ENCODE measurements at places on chromosomes 5 and 9.

DNA sequence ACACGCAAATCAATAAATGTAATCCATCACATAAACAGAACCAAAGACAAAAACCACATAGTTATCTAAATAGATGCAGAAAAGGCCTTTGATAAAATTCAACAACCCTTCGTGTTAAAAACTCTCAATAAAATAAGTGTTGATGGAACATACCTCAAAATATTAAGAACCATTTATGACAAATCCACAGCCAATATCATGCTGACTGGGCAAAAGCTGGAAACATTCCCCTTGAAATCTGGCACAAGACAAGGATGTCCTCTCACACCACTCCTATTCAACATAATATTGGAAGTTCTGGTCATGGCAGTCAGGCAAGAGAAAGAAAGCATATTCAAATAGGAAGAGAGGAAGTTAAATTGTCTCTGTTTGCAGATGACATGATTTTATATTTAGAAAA is 1946.3 kb upstream of the CDH9 start:
- DNase-seq: no peak

GRCh38 chr5:57402348-57402747 is 80.3 kb downstream of the ACTBL2 start:
- no peak for DNase-seq

DNA sequence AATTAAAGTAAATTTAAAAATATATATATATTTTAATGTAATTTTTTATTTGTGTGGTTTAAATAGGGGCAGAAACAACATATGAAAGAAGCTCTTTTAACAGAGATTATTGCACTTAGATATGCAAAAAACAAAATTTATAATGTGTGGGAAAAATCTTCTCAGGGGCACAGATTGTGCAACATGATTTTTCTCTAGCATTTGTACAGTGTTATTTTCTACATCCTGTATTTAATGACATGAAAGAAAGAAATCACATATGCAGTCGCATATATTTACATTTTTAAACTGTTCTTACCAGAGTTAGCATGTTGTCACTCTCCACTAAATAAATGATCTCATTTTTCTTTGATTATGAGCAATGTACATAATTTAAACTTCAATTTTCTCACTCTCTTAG is 265.3 kb upstream of the CTNND2 start:
- DNase-seq: no peak

DNA sequence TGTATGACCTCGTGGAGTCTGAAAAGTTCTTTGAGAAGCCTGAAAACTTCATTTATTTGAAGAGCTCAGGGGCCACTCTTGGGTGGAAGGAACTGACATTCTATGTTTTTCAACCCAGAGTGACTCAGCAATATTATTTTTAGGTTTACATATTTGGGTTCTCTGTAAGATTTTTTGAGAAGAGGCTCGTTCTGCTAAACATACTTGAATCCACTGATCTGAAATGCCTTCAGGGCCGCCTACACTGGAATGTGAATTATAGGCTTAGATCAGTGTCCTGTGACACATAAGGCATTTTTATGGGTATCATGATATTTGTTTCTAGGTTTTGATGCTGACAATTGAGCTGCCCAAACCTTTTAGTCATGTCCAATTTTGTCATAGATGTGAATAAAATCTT is 86.2 kb downstream of the PSAT1 start:
- no peak for DNase-seq

- DNase-seq: no peak
These were observed 73.6 kb upstream of the ALDH1B1 start for GRCh38 chr9:38318759-38319495.

GRCh38 chr5:127820910-127821553 is 117.8 kb downstream of the CCDC192 start:
- DNase-seq: peak; percentile 79

- no peak for DNase-seq
These were observed 14.7 kb upstream of the LHX2 start for GRCh38 chr9:123996731-123997421.

DNA sequence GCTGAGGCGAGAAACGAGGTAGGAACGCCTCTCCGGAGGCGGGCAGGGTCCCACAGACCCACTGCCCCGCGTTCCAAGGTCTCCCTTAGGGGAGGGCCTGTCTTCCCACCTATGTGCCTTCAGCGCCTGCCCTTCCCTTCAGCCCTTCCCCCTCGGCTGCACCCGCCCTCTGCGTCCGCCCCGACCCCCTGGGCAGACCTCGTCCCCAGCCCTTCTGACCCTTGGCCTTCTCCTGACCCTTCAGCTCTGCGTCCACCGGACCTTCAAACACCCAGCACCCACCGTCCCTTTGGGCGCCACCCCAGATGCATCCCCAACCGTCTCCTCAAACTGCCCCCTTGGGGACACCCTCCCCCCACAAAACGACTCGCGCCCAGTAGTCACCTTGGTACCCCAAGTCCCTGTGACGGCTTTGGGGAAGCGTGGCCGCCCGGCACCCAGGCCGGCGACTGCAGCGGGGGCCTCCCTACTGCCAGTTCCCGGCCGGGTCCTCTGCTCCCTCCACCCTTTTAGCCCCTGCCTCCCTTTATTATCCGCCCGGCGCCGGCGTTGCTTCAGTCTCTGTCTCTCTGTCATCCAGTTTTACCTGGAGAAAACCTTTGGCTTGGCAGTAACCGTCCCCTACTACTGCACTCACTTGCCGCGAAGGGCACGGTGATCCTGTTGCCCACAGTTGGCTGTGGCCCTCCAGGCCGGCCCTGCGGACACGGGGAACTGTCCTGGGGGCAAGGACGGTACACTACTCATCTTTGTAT is 421 bp downstream of the RUSC2 start:
- DNase-seq: no peak

GRCh38 chr9:107918749-107919148 is 429.2 kb upstream of the KLF4 start:
- no peak for DNase-seq

DNA sequence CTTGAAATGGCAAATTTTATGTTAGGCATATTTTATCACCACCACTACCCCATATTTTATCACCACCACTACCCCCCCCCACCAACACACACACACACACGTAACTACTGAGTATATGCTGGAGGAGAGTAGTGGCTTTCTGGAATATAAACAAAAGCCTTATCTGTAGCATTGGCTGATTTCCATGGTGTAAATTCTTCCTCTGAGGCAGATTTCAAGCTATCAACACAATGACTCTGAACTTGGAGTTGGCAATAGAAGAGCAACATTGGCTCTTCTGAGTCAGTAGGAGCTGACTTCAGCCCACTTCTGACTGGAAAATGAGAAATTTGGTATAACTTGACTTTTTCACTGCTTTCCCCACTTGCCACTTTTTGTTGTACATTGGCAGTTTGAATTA is 143.0 kb downstream of the CAVIN4 start:
- no peak for DNase-seq

GRCh38 chr9:6673326-6674025 is 27.9 kb upstream of the GLDC start:
- no peak for DNase-seq

DNA sequence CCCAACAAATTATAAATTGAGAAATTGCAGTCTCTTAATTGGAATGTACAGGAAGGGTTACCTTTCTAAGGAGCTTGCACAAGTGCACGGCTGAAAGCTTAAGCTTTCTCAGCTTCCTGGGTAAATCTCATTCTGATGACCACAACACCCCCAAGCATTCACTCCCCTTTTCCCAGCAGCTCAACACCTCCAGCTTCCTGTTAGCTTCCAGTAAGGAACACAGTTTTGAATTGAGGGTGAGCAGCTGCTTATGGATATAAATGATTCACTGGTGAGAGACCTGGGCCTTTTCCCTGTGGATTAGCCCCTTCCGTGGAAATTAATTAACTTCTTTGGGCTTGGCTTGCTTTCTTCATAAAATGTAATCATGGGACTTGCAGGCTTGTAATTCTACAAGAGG is 101.2 kb downstream of the SLC28A3 start:
- no peak for DNase-seq

DNA sequence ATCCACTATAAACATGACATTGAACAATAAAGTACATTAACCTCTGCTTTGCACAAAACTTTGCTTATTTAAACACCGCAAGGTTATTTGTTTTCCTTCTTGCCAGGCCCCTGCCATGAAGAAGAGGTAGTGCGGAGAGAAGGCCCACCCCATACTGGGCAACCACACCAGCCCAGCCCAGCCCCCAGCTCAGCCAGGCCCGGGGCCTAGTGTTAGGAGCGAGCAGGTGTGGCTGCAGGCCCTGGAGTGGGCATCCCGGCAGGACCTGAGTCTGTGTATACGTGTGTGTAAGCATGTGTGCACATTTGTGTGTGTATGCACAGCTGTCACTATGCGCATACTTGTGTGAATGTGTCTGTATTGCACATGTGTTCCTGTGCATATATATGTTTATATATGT is 90.4 kb upstream of the MVB12B start:
- no peak for DNase-seq

DNA sequence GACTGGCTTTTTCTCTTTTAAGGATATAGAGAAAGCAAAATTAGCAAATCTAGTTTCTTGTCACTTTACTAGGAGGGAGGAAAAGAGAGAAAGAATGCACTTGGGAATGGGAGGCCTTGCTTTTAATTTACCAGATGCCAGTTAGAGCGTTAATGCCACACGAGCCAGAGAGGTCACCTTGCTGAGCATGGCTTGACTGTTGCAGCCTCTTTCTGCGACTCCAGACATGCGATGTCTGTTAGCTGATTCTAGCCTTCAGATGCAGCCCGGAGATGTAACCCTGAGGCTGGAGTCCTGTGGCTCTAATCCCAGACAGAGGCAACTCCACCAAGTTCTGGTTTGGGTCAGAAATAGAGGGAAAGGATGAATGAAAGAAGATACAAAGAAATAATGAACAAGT is 152.5 kb downstream of the TRIO start:
- DNase-seq: no peak

- DNase-seq: no peak
These were observed 194.0 kb downstream of the IRX2 start for GRCh38 chr5:2557435-2557834.

DNA sequence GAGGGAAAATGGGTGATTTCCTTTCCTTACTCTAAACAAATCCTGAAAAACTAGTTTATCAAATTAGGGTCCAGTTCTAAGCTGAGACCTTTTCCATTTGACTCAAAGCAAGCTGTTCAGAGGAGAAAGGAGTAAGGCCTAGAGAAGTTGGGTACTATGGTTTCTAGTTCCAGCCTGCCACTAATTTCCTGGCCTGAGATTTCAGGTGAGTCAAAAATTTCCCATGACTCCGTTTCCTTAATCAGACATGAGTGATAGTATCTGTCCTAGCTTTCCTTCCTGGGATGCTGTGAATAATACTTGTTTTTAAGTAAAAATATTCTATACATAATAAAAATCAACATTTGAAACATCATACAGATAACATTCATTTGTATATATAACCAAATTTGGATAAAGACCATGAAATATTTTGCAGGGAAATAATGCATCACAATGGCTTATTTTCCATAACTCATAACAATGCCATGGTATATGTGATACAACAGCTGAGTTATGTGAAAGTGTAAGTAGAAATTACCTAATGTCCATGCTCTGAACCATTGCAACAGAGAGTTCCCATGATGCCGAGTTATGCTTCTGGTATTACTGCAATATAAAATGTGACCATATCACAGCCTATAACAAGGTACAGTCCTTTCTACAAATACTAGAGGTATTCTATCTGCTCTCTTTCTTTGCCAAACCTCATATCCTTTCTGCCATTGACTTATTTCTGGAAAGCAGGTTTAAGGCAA is 142.7 kb downstream of the MLLT3 start:
- no peak for DNase-seq

DNA sequence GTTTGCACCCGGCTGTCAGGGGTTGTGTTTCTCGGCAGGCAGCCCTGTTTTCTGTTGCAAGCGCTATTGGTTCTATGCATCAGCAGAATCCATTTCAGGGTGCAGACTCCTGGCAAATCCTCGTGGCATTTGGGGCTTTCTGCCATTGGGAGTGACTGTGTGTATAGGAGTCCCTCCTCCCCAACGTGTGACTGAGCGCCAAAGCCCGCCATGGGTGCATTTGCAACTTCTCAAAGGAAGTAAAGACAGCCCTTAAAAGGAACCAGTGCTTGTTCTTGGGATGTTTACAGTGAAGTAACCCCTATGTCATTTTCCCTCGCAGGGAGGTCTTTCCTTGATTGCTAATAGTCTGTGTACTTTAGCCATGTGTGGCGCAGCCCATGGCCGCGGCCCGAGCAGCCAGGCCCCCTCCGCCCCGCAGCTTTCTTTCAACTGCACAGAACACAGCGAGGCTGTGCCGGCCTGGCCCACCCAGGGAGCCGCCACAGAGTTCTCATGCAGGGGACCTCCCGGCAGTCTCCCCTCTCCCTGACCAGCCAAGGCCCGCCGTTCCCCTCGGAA is 175.6 kb downstream of the HSD17B3 start:
- DNase-seq: no peak

DNA sequence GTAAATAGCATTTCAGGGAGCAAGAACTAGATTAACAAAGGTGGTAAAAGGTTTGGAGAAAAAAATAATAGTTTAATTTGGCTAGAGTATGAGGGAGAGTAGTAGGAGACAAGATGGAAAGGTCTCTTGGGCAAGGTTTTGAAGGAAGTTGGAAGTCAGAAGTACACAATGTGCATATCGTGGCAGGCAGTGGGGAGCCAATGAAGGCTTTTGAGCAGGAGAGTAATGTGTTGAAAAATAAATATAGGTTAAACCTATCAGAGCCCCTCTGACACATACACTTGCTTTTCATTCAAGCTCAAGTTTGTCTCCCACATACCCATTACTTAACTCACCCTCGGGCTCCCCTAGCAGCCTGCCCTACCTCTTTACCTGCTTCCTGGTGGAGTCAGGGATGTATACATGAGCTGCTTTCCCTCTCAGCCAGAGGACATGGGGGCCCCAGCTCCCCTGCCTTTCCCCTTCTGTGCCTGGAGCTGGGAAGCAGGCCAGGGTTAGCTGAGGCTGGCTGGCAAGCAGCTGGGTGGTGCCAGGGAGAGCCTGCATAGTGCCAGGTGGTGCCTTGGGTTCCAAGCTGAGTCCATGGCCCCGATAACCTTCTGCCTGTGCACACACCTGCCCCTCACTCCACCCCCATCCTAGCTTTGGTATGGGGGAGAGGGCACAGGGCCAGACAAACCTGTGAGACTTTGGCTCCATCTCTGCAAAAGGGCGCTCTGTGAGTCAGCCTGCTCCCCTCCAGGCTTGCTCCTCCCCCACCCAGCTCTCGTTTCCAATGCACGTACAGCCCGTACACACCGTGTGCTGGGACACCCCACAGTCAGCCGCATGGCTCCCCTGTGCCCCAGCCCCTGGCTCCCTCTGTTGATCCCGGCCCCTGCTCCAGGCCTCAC is at the start of gene CA9:
Gene CA9, plus strand, starts transcription at position 797 of the 893 bp plus-strand sequence. Its CDS starts 32 bp downstream, at position 829.
- DNase-seq: no peak

Measured in LoVo (cell line).